H7 (cell line): ENCODE measurements at places on chromosomes 13 and 19. TPM values are rescaled to one million over a fixed set of nuclear protein-coding genes. Genes with fewer than 3 reads are reported as not detected.
A peak's percentile ranks its signal among the peaks of the same experiment; 100 is the strongest.

ELSPBP1 gene
- not detected in 2 replicates for total RNA-seq

LRP3 gene
- 54.8 and 57.7 TPM in 2 replicates for total RNA-seq

DNA sequence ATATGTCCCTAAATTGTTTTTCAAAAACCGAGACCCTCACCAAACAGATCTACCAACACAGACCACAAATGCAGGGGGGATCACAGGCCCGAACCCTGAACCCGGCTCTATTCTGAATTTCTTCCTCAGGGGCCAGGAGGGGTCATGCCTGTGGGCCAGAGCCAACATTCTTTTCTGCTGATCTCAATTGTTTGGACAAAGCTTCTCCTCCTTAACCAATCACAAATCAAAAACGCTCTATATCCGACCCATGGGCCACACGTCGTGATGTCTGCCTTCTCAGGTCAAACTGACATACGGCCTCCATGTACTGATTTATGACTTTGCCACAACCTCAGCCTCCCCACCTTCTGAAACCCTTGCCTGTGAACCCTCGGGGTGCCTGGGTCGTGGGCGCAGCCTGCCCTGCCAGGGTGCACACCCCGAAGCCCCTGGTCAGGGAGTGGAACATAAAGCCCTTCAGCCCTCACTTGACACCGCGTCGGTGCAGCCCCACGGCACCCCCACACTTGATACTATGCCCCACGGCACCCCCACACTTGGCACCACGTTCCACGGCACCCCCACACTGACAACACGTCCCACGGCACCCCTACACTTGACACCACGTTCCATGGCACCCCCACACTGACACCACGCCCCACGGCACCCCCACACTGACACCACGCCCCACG lies 58.4 kb upstream of the C13orf46 start:
- DNase-seq: no peak

- DNase-seq: no peak
Observed at GRCh38 chr13:100338275-100338674, 249.4 kb downstream of the PCCA start.

DNA sequence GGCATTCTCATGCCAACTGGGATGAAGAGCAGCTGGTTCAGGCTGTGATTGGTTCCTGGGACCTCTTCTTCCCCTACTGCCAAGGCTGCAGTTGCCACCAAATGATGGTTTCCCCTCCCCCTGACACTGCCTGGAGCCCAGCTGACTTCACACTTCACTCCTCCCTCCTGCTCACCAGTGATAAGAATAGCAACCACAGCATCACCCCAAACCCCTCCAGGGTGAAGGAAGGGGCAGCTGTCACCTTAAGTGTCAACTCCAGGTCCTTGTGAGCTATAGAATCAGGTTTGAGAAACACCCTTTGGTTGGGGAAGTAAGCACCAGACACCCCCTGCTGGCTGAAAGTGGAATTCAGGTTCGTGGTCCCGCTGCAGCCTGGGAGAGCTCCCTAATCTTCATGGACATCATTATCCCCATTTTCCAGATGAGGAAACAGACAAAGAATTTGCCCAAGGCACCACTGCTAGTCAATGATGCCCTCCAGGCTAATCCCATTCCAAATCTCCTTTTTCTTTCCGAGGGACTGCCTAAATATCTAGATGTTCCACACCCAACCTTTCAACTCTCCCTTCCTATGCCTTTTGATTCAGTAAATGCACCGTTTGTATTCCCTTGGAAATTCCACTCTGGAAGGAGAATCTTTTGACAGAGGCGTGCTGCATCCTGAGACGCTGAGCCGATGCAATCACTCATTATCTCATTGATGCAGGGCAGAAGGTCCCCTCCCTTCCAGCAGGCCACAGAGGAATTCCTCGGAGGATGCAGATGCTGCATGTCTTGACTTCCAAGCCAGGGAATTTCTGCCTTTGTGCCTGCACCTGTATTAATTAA lies 50.6 kb upstream of the UQCRFS1 start:
- DNase-seq: peak; percentile 56

GRCh38 chr13:75872980-75873379 lies 236.8 kb downstream of the LMO7 start:
- DNase-seq: no peak

GRCh38 chr13:40420160-40420740 lies 246.2 kb downstream of the FOXO1 start:
- no peak for DNase-seq

GRCh38 chr13:83065108-83065507 lies 817.2 kb downstream of the SLITRK1 start:
- DNase-seq: no peak

GRCh38 chr13:58313219-58313618 lies 681.7 kb downstream of the PCDH17 start:
- no peak for DNase-seq

DNA sequence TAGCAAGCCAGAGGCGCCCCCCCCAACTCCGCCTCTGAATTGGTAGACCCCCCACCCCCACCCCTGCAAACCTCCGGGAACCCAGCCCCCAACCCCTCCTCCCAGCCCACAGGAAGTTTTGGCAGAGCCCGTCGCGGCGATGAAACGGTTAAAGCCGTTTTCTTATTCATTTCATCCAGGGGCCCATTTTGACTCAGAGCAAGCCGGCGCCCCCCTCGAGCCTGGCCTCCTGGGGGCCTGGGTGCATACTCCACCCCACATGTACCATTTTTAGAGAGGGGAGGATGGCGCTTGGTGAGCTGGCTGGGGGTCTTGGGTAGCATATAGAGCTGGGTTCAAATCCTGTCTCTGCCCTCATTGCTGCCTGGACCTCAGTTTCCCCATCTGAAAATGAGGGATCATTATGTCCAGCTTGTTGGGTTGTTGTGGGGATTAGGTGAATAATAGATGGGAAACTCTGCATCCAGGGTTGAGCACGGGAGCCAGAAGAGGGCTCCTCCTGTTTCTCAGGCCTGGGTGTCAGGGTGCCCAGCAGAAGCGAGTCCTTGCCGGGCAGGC lies 7.9 kb upstream of the JUNB start:
- DNase-seq: peak; percentile 76
